ENCODE measurements at places on chromosomes 16 and 17.

DNA sequence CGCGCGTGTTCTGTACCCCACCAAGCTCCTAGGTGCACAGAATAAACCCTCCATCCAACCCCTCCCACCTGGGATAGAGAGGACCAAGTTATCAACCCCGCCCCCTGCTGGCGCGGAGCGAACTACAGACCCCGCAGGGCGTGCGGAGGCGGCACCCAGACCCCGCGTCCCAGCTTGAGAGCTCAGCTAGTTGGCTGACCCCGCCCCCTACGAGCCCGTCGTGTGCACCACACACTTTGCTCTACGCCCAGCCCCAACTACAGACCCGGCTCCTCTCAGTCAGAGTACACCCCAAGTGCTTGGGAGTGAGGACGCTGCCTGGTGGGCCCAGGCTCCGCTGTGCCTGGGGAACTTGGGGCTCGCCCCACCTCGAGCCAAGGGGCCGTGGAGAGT is 1.5 kb downstream of the GRIN2A start:
- DNase-seq: no peak

GRCh38 chr17:82864713-82865248 is 25.0 kb upstream of the ZNF750 start:
- DNase-seq: no peak

GRCh38 chr17:21379080-21379711 is 3.0 kb downstream of the KCNJ12 start:
- no peak for DNase-seq

DNA sequence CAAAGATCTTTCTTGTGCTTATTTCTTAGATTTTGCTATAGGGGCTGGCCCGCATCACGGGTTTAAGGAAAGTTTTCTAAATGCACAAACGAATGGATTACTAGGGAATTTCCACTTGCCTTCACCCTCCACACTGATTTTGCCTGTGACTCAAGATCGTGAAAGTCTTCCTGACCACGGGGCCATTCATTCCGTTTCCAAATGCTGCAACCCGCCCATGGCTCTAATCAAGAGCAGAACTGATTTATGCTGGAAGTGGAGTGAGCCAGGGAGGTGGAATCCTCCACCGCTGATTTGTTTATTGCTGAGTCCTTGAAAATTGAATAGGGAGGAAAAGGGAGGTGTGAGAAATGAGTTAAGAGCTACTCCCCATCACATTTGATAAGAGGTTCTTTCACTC is 52.4 kb downstream of the CA10 start:
- no peak for DNase-seq

DNA sequence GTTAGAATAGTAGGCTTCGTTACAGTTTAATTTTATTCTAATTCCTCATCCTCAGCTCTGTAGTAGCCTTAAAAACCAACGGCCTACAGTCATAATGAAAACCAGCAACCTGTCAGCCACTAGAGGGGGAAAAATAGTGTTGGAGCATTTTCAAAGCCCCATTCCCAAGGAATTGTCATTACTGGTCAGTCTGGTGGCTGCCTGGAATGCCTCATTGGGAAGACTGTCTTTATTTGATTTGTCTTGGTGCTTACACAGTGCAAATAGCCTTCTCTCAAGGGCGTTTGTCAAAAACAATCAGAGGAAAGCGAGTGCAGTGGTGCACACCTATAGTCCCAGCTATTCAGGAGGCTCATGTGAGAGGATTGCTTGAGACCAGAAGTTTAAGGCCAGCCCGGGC is 4.7 kb downstream of the LPCAT2 start:
- DNase-seq: no peak

DNA sequence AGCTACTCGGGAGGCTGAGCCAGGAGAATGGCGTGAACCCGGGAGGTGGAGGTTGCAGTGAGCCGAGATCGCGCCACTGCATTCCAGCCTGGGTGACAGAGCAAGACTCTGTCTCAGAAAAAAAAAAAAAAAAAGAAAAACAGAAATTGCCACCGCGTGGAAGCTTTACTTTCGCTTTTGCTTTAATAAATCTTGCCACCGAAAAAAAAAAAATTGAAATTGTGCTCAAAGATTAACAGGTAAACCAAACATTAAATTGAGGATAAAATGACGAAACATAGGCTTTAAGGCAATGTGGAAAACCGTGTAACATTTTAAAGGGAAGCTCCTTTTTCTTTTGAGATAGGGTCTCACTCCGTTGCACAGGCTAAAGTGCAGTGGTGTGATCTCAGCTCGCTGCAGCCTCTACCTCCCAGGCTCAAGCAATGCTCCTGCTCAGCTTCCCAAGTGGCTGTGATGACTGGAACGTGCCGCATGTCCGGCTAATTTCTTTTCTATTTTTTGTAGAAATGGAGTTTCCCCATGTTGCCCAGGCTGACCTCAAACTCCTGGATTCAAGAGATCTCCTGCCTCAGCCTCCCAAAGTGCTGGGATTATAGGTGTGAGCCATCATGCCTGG is 40.1 kb downstream of the ZNF276 start:
- DNase-seq: no peak

- DNase-seq: no peak
Measured at GRCh38 chr16:77790009-77790372, 1.6 kb downstream of the VAT1L start.

- no peak for DNase-seq
Measured at GRCh38 chr17:38442548-38442947, 14.3 kb downstream of the ARHGAP23 start.

GRCh38 chr17:66746736-66747135 is 88.2 kb upstream of the CACNG5 start:
- no peak for DNase-seq

DNA sequence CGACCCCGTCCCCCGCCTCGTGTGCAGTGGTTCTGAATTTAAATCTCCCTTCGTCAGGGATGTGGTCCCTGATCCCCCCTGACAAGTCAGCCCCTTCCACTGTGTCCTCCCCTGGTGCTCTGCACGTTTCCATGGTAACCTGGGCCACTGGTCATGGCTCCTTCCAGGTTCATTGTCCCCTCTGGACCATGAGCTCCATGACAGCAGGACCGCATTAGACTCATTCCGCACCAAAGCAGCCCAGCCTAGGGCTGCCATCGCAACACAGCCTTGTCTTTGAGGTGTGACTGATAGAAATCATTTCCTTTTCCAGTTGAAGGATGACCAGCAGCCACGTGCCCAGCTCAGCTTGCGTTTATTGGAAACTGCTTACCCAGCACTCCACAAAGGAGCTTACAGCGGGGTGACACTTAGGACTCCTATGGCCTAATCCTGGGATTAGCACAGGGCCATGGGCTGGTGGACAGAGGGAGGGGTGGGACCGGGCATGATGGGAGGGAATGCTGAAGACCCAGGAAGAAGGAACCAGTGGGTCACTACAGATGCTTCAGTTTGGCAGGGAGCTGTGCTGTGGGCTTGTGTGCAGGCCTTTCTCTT is 7.6 kb downstream of the RCVRN start:
- no peak for DNase-seq

DNA sequence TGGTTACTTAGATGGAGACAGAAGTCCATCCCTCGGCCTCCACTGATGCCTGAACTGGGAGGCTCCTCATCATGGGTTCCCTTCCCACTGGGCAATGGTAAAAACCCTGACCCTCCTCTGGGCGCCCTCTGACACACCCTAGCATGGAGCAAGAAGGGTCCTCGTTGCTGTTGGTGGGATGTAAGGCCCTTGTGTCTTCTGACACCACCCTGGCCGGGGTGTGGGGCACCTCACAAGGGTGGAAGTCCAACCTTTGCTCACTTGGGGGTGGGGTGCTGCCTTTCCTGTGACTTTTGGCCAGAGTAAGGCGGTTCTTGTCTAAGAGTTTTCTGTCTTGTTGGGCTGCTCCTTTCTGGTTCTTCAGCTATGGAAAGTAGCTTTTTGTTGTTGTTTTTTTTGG is 28.7 kb downstream of the MPRIP start:
- DNase-seq: no peak
